PC-3 (cell line): ENCODE measurements at places on chromosomes 12 and 14. TPM values are rescaled to one million over a fixed set of nuclear protein-coding genes. Genes with fewer than 3 reads are reported as not detected.

- DNase-seq = no peak
Observed at GRCh38 chr12:20205854-20206253, 162.5 kb upstream of the PDE3A start.

GRCh38 chr14:99333841-99334635 is 62.0 kb upstream of the BCL11B start:
- DNase-seq = no peak

TSHR gene
- not detected in 2 replicates for total RNA-seq

GRCh38 chr14:100823413-100824080 is 2.4 kb upstream of the MEG3 start:
- DNase-seq = no peak

GABARAPL1 gene
- total RNA-seq = 14.9 and 24.5 TPM in 2 replicates

TXNDC16 gene
- 3.9 and 4.0 TPM in 2 replicates for total RNA-seq

GRCh38 chr12:25524366-25524765 is 28.7 kb downstream of the LMNTD1 start:
- no peak for DNase-seq

GRCh38 chr12:93803424-93803807 is 126.2 kb downstream of the CRADD start:
- no peak for DNase-seq

DNA sequence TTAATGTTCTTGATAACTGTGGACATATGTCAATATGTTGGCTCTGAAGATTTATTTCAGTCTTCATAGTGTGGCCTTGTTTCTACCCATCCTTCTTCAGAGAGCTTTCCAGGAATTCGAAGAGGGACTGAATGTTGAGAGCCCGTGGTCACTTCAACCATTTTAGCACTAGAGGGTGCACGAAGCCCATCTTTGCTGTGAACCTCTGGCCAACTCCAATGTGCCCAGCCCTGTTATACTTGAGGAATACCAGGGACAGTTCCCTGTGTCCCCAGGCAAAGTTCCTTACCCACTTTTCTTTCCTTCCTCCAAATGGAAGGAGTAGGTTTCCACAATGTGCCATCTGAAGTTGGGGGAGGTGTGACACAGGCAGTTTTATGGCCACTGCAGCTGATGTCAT is 603.5 kb downstream of the RPL10L start:
- peak; percentile 90 for DNase-seq

AKAP6 gene
- total RNA-seq = 1.5 and 2.8 TPM in 2 replicates

SLC25A47 gene
- 0.07 TPM in 1 of 2 replicates, not detected in the other for total RNA-seq

BICDL1 gene
- total RNA-seq = 3.6 and 5.8 TPM in 2 replicates

DNA sequence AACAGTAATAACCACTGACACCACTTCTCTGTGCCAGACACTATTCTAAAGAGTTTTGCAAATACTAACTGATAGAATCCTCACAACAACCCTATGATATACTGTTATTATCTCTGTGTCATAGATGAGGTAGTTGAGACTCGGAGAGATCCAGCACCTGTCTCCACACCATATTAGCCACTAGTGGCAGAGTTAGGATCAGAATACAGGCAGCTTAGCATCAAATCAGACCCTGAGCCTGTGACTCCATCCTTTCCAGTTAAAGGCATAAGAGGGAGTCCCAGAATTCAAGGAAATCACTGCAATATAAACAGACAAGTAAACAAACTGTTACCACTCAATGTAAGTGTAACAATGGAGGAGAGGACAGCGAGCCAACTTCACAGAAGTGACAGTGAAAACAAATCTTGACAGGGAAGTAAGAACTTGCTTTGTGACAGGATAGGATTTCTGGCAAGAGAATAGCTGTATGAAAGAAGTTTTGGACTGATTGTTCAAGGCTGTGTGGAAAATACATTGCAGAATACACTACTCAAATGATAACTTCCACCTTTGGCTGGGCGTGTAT is 11.7 kb upstream of the NAP1L1 start:
- no peak for DNase-seq

- DNase-seq = no peak
Observed at GRCh38 chr14:89792489-89793366, 161.8 kb downstream of the EFCAB11 start.

DNA sequence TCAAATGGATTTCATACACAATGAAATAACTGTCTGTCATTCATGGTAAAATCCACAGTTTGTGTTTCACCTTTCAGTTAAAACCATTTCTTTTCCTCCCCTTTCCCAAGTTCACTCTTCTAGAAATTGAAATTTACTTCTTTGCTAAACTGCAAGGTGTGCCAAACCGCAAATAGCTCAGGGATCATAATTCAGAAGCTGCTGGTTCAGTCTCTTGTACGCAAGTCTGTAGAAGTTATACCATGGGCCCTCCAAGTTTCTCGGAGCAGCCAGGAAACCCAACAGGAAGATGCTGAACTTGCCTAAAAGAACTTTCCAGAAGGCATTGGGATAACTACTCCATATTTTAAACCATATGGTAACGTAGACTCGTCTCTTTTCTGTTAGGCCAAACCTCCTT is 268.9 kb downstream of the FLRT2 start:
- peak; percentile 2 for DNase-seq

DNA sequence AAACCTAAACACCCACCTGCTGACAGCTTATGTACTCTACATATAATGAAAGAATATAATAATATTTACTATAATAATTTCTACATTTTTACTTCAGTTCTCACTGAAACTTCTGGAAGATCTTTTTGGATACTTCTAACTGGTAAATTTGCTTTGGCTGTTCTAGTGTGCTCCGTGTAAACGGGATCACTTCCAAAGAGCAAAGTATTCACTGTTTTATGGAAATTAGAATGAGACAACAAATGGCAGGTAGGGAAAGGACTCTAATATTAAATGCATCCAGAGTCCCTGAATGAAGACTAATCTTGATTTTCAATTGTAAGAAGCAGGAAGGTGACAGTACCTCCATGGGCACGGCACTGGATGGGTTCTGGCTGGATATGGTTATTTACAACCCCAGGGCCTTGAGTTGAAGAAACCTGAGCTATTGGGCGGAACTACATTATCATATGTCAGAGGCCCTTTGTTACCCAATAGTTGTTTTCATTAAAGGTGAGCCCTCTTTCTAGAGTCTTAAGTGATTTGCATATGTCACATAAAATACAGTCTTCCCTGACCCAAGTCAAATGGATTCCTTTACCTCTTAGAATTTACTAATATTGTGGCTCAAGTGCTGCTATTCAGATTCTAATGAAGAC is 10.7 kb downstream of the ERP29 start:
- DNase-seq = no peak

OR4K17 gene
- not detected in 2 replicates for total RNA-seq

GRCh38 chr14:100539766-100540140 is 47.5 kb downstream of the BEGAIN start:
- no peak for DNase-seq

DNA sequence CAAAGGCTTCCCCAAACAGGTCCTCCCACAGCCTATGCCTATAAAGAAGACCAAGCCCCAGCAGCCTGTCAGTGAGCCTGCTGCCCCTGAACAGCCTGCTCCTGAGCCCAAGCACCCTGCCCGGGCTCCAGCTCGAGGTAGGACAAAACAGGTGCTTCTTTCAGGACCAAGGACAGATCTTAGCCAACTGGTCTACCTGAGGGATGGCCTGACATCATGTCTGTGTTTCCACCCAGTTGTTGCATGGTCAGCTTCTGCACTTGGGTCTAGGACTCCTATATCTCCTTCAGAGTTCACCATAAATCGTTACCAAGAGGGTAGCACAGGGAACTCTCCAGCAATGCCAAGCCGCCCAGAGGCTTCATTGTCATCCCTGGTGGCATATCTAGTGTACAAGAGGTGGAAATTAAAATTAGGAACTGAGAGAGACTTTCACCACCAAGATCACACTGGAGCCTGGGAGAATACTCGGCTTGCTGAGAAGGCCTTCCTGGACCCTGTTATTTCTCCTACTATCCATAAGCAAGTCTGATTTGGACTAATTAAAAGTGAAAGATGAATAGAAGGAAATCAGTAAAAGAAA is 38.2 kb upstream of the OAS1 start:
- DNase-seq = peak; percentile 55

PTHLH gene
- total RNA-seq = 383 and 414 TPM in 2 replicates
